ENCODE measurements at places on chromosomes 3 and 15. TPM values are rescaled to one million over a fixed set of nuclear protein-coding genes. Genes with fewer than 3 reads are reported as not detected.

CHRNA5 gene
- polyA plus RNA-seq, result 2.0 TPM

CYP1A2 gene
- polyA plus RNA-seq, result not detected

GPR149 gene
- polyA plus RNA-seq, result 0.17 TPM

PRICKLE2 gene
- polyA plus RNA-seq, result 15.5 TPM

LIPC gene
- 0.34 TPM for polyA plus RNA-seq

SPINK8 gene
- not detected for polyA plus RNA-seq

NPAP1 gene
- polyA plus RNA-seq, result 0.08 TPM

GRCh38 chr3:141525814-141526213 lies 39.0 kb downstream of the RASA2 start:
- no peak for DNase-seq

- DNase-seq, result no peak
Measured at GRCh38 chr3:185361920-185362319, 1.0 kb upstream of the MAP3K13 start.

GRCh38 chr3:194814878-194815357 lies 129.2 kb downstream of the FAM43A start:
- peak; percentile 7 for DNase-seq

DNA sequence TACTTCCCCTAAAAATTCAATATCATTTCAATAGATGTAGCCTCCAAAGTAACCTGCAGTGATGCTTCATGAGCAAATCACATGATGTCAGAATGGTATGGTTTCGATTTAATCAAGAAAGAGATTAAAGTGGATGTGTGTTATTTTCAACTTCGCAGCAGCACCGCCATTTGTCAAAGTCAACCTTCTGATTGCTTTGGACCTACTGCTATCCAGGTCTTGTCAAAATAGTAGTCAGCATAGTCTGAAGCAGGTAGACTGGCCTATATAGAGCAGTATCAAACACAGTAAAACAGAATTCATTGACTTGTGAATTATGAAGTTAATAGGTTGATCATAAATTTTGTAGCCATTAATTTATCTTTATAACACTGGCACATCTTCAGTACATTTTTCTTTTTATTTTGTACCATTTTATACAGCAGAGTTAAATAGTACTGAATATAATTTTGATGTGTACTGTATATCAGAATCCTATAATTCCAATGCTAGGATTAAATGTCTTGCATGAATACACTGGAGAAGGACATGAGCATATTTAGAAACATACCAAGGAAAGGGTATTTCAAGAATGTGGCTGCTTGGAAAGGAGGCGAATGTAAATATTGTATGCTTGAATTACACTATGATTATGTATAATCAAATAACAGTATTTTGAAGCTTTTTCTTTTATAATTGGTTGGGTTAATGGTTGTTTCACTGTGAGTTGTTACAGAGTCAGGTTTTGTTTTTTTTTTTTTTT lies 79.6 kb downstream of the CDIN1 start:
- DNase-seq, result no peak

GRCh38 chr3:66483409-66483906 lies 17.4 kb downstream of the LRIG1 start:
- no peak for DNase-seq

- DNase-seq, result peak; percentile 96
Measured at GRCh38 chr15:73982222-73982962, 9.7 kb downstream of the STOML1 start.

GRCh38 chr15:81744364-81744763 lies 301.5 kb downstream of the MEX3B start:
- no peak for DNase-seq

GRCh38 chr3:64490180-64490724 lies 197.5 kb downstream of the ADAMTS9 start:
- DNase-seq, result no peak

DNA sequence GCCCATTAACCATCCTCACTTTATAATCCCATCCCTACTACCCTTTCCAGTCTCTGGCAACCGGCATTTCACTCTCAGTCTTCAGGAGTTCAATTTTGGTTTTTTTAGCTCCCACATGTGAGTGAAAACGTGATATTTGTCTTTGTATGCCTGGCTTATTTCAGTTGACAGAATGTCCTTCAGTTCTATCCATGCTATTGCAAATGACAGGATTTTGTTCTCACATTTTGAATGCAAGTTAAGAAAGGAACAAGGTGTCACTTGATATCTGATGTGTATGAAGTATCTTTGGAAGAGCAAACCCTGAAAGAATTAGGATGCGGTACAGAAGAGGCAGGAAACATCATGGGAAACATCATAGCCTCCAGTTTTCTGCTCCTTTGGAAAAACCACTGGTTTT lies 298.1 kb downstream of the THSD4 start:
- DNase-seq, result no peak

DNA sequence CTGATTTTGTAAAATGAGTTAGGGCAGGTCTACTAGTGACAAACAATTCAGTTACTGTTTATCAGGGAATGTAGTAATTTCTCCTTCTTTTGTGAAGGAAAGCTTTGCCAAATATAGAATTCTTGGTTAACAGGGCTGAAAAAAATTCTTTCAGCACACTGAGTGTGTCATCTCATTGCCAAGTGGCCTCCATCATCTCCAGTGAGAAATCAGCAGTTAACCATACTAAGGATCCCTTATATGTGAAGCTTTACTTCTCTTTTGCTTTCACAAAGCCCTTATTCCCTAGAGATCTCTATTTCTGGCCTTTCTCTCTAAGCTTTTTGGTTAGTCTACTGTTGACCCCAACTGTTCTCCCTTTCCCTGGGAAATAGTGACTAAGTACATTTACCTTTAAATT lies 269.1 kb downstream of the SCAPER start:
- no peak for DNase-seq

GRCh38 chr3:37072892-37073291 lies 79.6 kb downstream of the MLH1 start:
- peak; percentile 80 for DNase-seq

DNA sequence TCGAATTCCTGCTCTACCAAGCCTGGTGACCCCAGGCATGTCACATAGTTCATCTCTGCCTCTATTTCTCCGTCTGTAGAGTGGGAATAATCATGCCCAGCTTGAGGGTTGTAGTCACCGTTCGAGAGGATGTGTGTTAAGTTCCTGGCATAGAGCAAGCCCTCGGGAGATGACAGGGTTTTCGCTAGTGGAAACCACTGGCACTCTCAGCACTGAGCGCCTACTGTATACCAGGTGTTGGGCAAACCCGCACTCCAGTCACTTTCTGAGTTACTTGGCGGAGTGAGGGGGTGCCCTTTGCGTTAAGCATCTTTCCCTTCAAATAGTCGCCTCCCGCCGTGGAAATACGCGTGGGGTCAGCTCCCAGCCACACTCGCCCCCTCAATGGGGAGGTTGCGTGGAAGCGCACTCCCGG lies 5.1 kb downstream of the FEZF2 start:
- no peak for DNase-seq

DNA sequence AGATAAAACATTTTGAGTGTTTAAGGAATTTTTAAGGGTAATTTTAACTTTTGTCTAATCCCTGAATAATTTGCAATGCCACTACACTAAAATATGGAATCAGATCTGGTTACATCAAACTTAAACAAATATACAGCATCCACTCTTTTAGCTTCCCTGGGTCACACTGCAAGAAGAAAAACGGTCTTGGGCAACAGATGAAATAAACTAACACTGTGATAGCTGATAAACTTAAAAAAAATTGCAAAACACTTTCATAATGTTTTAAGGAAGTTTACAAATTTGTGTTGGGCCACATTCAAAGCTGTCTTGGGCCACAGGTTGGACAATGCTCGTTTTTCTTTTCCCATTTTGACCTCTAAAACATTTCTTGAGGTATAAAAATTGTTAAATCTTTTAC lies 34.3 kb downstream of the CCDC66 start:
- DNase-seq, result no peak

DNA sequence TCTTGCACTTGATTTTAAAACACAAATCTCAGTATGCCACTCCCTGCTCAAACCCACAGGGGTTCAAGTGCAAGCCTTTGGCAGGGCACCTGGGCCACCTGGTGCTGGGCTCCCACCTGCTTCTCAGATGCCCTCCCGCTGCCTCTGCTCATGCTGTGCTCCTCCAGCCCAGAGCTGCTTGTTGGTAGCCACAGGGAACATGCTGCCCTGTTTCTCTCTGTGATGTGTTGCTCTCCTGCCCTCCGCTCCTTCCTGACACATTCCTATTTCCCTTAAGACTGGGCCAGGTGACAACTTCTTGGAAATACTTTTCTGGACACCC lies 27.1 kb upstream of the KY start:
- no peak for DNase-seq

DNA sequence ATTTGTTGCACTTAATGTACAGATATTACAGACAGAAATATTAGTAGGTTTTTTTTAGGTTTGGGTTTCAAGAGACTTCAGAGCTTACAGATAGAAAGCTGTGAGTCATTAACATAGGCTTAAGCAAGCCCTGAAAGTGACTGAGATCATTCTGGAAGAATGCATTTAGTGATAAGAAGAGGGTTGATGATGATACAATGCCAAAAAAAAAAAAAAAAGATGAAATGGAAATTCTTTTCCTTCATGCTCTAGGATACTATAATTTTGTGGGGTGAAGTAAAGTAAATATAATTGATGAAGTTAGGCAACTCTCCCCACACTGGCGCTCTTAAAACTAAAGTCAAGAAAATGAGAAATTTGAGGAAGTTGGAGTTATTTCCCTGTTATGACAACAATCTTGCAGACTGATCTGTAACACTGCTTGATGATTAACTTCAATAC lies 169.4 kb upstream of the ZNF385D start:
- no peak for DNase-seq

- DNase-seq, result no peak
Measured at GRCh38 chr3:48429317-48429959, 448 bp downstream of the PLXNB1 start.

- DNase-seq, result no peak
Measured at GRCh38 chr3:135089451-135089850, 294.4 kb downstream of the EPHB1 start.

DNA sequence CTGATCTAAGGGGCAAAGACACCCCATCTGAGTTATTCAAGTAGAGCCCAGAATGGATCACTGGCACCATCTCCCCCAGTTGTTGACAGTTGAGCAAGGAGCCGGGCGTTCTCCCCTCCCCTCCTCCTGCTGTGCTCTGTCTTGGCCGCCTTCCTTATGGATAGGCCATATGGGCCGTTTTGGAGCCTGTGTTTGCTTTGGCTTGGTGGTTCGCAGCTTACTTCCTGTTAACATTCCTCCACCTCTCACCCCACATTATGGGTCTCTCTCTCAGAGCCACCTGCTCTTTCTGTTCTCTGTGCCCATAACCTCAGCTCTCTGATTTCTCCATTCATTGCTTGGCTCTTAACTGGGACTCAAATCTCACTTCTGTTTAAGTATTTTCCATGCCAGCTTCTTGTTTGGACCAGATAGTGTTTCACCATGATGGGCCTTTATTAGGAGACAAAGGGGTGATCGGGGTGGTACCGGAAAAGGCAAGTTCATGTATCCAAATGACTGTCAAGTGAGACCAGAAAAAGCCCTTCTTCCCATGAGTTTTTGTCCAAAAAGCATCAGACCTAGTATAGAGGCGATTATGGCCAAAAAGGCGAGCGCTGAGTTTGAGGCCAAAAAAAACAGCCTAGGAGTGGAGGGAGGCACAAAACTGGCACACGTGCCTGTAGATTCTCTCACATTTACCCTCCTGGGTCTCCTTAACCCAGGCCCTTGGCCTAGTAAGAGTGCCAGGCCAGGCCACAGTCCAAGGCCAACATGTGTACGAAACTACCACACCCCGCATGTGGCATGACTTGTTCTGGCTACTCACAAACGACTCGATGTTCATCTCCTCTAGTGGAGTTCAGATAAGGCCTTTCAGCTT lies 62.6 kb downstream of the DUT start:
- DNase-seq, result peak; percentile 77

GRCh38 chr15:83305704-83306291 lies 21.3 kb upstream of the BNC1 start:
- DNase-seq, result no peak

DNA sequence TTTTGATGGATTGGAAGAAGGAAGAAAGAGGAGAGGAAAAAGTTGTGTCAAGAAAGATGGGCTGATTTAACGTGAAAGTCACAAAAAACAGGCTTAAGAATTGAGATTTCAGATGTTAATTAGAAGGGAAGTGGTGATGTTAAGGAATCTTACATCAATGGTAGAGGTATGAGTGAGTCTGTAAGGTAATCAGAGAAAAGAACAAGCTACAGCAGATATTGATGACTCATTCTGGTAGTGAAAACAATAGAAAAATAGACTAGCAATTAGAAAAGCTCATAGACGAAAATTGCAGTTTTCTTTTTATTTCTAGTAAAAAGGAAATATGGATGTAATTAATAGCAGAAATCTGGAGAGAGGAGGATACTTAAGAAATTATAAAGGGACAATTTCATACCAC lies 559.6 kb downstream of the MCTP2 start:
- DNase-seq, result no peak

DNA sequence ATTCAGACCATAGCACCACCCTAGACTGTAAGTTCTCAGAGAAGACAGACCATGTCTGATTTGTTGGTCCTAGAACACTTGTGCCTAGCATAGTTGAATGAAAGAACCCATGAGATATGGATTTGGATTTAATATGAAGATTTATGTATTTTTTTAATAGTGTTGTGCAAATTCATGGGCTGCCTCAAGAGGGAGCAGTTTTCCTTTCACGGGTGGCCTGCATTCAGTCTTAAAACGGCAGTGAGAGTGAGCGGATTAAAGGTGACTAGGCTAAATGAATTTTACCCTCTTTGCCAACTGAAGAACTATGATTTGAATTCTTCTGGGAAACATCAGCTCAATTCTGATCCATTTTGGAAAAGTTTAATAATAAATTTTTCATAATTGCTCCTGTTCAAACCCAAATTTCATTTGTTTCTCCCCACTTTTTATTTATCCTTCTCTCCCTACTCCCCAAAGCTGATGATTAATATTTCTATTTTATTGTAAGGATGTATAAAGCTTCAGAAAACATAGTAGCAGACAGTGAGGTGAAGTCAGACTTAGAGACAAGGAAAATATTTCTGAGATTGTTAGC lies 67.3 kb downstream of the MORC1 start:
- no peak for DNase-seq

- no peak for DNase-seq
Measured at GRCh38 chr3:131329774-131330173, 51.8 kb upstream of the NUDT16 start.

GRCh38 chr15:63330926-63331325 lies 50.7 kb downstream of the CA12 start:
- DNase-seq, result no peak

DNA sequence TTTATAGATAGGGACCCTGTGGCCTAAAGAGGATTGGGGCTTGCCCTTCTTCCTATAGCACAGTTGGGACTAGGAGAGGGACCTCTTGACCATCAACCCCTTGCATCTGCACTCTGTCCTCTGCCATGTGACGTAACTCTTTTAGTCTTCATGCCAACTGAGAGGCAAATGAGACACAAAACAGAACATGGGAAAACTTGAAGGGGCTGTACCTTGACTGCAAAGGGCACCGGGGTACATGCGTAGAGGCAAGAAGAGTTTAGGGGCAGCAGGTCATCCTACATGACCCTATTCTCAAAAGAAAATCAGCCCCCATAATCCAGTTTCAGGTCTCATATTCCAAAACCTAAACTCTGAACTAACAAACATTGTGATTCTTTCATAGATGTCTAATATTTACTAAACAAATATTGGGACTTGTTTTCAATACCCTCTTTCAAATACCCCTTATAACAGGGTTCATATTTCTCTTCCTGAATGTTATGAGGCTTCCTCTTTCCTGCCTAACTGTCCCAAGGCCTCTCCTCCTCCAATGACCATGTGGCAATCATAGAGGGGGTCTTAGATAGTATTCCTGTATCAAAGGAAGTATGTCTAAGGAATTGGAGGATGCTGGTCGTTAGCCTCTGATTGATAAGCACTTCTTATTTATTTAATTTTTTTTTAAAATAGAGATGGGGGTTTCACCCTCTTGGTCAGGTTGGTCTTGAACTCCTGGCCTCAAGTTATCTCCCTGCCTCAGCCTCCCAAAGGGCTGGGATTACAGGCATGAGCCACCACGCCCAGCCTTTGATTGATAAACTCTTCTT lies 20.6 kb downstream of the ACKR2 start:
- no peak for DNase-seq
